ENCODE measurements at places on chromosomes 3 and 15.

GRCh38 chr15:45128971-45129639 is 574 bp downstream of the DUOXA1 start:
- DNase-seq: no peak

GRCh38 chr15:39807791-39808190 is 25.1 kb upstream of the FSIP1 start:
- DNase-seq: no peak

DNA sequence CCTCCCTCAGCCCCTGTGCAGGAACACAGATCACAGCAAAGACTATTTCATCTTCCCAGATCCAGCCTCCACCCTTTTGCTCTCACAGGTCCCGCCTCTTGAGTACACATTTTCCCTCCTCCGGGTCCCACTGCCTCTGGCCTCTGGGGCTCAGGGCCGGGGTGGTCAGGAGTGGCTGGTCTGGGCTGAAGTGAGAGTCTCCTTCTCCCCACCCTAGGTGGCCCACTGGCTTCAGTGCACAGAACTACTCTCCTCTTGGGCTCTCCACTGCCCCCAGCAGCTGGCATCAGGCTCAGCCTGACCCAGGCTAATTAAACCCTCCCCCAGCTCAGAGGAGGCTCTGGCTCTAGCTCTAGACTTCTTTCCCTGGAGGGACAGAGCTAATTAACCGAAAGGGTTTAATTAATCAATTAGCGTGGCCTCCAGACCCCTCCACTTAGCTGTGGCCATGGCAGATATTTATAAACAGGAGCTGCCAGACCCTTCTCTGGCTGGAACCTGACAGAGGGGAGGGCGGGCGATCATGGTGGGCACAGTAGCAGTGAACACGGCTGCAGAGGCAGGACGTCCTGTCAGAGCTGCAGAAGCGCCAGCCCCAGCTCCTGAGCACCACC is 15.1 kb downstream of the DUSP7 start:
- no peak for DNase-seq

DNA sequence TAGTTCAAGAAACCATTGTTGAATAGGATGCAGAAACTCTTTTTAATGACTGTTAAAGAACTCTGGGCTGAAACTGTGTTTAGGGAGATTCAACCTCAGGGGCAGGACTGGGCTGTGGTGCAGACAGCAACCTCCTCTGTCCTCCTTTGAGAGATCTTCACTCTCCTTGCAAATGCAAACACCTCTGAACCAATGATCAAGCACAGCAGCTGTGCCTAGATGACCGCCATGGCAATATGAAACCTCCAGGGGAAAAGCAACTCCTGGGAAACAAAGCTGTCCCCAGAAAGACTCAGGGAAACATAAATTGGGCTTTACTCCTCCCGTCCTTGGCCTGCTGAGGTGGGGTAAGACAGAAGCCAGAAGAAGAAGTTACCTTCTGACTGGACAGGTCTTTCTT is 52.6 kb downstream of the TBC1D2B start:
- DNase-seq: no peak

- no peak for DNase-seq
Measured at GRCh38 chr3:16584880-16585279, 20.3 kb downstream of the DAZL start.

GRCh38 chr3:106049821-106050220 is 181.0 kb upstream of the CBLB start:
- DNase-seq: no peak

- DNase-seq: no peak
Measured at GRCh38 chr3:155981669-155982068, 111.2 kb downstream of the GMPS start.

GRCh38 chr3:8413337-8413926 is 88.2 kb upstream of the LMCD1 start:
- no peak for DNase-seq

DNA sequence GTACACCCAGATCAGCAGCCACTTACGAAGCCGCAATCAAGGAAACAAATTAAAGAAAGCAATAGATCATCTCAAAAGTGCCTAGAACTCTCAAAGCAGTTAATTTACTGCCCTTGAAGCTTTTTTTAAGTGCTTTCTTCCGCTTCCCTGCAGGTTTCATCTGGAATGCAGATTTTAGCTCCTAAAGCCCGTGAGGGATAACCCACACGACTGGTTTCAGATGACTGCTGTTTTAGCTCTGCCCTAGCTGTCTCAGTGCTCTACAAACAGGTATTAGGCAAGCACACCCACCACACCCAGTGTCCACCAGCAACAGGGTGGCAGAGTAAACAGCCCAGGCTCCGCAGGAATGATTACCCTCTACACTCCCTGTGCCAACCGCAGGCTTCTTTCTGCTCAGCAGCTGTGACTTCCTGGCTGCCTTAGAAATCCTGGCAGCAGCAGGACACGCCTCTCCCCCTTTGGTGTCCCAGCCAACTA is 126.0 kb downstream of the FMN1 start:
- DNase-seq: no peak

DNA sequence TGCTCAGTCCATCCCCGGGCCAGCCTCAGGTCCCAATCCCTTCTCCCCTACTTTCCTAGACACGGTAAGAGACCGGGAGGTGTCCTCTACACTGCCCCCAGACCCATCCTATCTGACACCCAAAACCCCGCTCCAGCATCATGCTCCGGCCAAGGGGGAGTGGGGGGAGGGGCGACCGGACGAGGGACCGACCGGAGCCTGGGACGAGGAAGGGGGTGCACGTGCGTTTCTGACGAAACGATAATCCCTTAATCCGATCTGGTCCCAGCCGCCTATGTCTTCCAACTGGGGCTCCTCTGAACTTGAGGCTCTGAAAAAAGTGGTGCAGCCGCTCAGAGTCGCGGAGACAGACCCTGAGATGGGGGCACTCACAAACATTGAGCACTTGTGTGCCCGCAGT is 494 bp downstream of the CPLX3 start:
- DNase-seq: no peak

DNA sequence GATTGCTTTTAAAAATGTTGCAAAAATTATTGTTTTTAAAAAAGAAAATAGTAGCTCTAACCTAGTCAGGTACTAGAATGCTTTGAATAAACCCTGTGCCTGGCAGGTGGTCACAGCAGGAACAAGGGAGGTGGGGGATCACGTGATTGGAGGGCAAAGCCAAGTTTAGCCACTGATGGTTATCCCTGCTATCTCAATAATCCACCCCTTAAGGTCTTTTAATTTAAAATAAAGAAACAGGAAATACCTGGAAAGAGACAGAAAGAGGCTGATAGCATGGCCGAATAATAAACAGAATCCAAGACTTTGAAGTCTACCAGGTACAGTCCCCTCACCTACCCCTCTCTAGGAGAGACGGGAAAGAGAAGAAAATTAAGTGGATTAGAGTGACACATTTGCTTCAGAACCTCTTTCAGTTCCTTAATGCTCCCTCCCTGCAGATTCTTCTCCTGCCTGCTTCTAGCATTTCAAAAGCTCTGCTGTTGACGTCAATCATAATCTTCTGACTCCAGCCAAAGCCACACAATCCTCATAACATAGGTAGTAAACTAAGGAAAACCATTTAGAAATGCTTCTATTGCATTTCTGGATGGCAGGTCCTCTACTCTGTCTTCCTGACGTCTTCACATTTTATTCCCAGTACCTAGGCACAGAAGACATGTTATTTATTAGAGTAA is 303.4 kb upstream of the MME start:
- DNase-seq: no peak

DNA sequence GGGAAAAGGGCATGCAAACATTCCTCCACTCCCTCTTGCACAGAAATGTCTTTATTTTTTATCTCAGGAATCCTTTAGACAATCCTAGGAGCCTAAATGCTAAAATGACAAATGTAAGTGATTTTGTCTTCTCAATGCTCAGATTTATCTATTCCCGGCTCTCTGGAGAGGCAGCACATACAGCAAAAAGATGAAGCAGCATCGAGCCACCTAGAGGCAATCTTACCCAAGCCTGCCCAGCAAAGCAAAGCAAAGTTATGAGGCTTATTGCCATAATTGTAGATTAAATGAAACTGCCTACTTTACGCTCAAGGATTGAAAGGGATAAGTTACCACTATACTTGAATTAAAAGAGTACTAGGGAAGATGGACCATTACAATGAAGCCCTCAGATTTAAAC is 750.4 kb upstream of the NR2F2 start:
- no peak for DNase-seq

GRCh38 chr3:99118381-99118780 is 216.9 kb upstream of the DCBLD2 start:
- DNase-seq: no peak

DNA sequence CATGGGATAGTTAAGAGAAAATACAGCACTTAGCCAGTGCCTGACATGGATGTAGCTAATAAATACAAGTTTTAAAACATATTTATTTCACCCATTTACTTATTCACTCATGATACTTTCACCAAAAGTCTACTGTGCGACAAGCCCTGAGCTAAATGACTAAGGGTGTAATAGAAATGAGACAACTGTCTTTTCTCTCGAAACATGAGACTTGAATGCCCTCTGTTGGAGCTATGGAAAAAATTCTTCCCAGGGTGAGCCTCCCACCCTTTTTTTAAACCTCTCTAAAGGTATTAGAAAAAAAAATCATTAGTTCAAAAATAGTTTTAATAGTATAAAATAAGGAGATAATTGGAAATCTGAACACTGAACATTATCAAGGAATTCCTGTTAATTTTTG is 24.3 kb upstream of the RPL14 start:
- DNase-seq: no peak

GRCh38 chr3:44803298-44803697 is 41.7 kb downstream of the KIF15 start:
- no peak for DNase-seq

DNA sequence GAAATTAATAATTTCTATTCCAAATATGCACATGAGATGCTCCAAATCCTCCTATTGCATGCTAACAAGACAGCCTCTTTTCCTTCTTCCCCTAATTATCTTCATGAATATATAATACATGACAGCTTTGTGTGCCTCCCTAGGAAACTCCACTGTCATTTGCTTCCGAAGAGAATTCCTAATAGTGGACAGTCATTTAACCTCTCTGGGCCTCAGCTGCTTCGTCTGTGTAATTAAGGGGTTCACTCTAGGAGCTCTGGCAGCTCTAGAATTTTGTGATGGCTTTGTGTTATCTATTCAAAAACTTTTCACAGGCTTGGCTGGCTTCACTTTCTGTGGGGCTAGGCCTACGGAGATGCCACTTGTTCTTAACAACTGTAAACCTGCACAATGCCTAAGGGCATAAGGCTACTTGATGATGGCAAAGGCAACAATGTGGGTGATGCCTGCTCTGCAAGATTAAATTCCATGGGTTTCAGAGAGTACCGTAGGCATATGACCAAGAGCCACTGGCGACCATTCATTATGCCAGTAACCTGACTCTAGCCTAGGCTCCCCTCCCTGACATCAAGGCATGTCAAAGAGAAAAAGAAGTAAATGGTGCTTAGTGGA is 333.8 kb upstream of the UMPS start:
- DNase-seq: no peak

GRCh38 chr15:57522148-57522547 is 69.6 kb upstream of the MYZAP start:
- DNase-seq: no peak

- DNase-seq: no peak
Measured at GRCh38 chr15:57235873-57236272, 140.4 kb upstream of the CGNL1 start.

DNA sequence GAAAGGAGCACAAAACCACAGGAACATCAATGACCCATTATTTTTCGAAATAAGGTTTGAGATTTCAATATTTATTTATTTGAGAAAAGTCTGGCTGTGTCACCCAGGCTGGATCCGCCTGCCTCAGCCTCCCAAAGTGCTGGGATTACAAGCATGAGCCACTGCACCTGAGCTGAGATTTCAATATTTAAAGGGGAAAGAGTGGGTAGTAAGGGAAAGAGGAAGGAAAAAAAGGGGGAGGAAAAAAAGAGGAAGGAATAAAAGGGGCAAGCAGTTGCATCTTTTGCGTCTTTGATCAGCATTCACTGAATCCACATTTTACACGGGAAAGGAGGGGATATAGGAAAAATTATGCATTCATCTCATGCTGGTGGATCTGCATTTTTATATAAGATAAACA is 47.4 kb downstream of the ERICH6 start:
- no peak for DNase-seq

- no peak for DNase-seq
Measured at GRCh38 chr15:70262591-70263274, 165.0 kb upstream of the TLE3 start.

- no peak for DNase-seq
Measured at GRCh38 chr3:49724586-49724985, 835 bp upstream of the GMPPB start.

- DNase-seq: no peak
Measured at GRCh38 chr15:40270246-40270995, 12.4 kb downstream of the ANKRD63 start.

DNA sequence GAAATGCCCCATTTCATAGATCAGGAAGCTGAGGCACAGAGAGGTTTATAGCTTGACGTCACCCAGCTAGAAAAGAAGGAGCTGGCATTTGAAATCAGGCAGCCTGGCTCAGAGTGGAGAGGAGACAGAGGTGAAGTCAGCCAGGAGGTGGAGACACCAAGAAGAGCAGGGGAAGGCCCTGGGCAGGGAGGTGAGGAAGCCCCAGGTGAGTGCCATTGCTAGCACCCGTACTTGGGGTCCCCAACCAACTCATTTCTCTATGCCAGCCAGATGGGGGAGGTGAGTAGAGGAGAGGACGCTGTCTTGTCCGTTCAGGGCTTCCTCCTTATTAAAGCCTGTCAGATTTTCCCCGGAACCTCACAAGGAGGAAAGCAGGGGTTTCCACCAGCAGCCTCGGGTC is 149.6 kb upstream of the TLE3 start:
- no peak for DNase-seq

Measured in stimulated activated CD4-positive, alpha-beta T cell treated with anti-CD3 and anti-CD28 coated beads, Interleukin-2, amount 100 ng/mL, for 48 hours (primary cell).